MG63 (cell line): ENCODE measurements at places on chromosomes 3 and 15. TPM values are rescaled to one million over a fixed set of nuclear protein-coding genes. Genes with fewer than 3 reads are reported as not detected.

DNA sequence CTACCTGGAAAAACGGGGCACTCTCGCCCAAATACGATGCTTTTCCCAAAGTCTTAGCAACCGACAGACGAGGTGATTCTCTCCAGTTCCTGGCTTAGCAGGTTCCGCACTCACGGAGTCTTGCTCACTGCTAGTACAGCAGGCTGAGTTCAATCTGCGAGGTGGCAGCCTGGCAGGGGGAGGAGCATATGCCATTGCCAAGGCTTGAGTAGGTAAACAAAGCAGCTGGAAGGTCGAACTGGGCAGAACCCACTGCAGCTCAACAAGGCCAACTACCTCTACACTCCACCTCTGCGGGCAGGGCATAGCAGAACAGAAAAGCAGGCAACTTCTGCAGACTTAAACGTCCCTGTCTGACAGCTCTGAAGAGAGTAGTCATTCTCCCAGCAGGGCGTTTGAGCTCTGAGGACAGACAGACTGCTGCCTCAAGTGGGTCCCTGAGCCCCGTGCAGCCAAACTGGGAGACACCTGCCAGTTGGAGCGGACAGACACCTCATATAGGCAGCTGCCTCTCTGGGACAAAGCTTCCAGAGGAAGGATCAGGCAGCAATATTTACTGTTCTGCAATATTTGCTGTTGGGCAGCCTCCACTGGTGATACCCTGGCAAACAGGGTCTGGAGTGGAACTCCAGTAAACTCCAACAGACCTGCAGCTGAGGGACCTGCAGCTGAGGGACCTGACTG lies 73.4 kb upstream of the CADM2 start:
- DNase-seq: no peak

GRCh38 chr3:104447681-104448080 lies 919.0 kb upstream of the ALCAM start:
- no peak for DNase-seq

GRCh38 chr3:134103470-134103869 lies 73.7 kb upstream of the SLCO2A1 start:
- no peak for DNase-seq

Gene HACD3
- total RNA-seq: 111 and 147 TPM in 2 replicates

Gene CLDN18
- total RNA-seq: not detected in 2 replicates

DNA sequence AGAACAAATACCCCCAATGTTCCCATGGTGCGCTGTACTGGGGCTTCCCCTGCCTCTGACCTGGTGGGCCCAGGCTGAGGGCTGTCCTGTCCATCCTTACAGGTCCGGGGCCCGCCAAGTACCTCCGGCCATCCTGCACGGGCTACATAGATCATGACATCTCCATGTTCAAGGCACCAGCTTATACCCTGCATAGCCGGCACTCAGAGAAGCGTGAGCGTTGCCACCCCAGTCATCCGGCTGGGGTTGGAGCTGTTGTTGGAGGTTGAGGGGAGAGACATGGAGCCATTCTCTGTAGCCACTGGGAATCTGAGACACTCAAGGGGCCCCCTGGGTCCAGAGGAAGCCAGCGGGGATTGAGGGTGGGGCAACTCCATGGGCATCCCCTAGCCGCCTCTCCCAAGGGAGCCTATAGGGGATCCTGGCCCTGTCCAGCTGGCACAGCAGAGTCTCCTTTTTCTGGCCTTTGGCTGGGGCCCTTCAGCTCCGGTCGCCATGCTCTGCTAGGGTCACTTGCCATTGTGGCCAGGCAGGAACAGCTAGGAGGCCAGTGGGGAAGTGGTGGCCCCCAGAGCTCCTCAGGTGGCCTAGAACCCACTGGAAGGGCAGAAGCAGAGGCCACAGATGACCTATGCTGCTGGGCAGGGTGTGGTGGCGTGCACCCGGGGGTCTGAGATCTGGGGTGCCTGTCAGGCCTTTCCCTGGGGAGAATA lies 12.5 kb upstream of the CSPG4 start:
- DNase-seq: no peak

Gene CCDC13
- total RNA-seq: 0.59 and 10.2 TPM in 2 replicates

GRCh38 chr3:7657214-7658112 lies 796.5 kb downstream of the GRM7 start:
- no peak for DNase-seq

- no peak for DNase-seq
These were observed 65.1 kb upstream of the MBNL1 start for GRCh38 chr3:152203652-152204051.

- no peak for DNase-seq
These were observed 6.4 kb upstream of the SH2D7 start for GRCh38 chr15:78085928-78086327.

DNA sequence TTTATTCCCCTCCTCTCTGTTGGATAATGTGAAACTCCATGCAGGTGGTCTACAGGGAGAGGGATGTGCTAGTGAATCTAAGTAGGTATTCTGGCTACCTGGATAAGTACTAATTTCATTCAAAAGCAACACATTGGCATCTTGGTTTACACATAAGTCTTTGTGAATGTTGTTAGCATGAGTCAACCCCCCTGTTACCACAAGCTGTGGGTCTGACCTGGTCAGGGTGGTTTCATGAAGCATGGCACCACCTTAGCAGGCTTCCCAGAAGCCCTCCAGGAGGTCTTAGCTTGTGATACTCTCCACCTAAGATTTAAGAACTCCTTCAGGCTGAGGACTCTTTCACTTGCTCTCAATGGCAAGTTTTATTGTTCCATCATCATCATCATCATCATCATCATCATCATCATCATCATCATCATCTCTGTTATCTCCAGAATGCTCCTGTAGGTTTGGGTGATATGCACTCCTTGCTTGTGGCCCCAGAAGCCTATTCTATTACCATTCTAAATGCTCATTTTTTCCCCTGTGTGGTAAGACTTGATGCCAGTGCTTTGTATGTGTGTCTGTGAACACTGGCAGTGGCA lies 62.8 kb downstream of the EPHB1 start:
- DNase-seq: no peak

DNA sequence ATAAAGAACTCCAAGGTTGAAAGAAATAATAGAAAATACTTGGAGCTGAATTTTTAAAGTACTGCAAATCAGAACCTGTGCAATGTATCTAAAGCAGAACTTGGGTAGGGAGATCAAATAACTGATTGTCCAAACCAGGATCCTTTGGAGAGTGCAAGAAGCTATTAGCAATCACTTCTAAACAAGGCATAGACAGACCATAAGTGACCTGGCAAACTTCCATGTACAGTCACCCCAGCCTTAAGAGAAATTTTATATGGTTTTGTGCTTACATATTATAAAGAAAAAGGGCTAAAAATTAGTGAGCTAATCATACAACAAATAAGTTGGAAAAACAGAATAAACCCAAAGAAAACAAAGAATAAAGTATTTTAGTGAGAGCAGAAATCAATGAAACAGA lies 35.2 kb downstream of the ETV5 start:
- DNase-seq: peak; percentile 14

GRCh38 chr3:120650311-120650710 lies 31.7 kb downstream of the HGD start:
- DNase-seq: no peak

- no peak for DNase-seq
These were observed 75.5 kb downstream of the MSL2 start for GRCh38 chr3:136120373-136121348.

- no peak for DNase-seq
These were observed 106.5 kb upstream of the SLC4A7 start for GRCh38 chr3:27590437-27591298.

DNA sequence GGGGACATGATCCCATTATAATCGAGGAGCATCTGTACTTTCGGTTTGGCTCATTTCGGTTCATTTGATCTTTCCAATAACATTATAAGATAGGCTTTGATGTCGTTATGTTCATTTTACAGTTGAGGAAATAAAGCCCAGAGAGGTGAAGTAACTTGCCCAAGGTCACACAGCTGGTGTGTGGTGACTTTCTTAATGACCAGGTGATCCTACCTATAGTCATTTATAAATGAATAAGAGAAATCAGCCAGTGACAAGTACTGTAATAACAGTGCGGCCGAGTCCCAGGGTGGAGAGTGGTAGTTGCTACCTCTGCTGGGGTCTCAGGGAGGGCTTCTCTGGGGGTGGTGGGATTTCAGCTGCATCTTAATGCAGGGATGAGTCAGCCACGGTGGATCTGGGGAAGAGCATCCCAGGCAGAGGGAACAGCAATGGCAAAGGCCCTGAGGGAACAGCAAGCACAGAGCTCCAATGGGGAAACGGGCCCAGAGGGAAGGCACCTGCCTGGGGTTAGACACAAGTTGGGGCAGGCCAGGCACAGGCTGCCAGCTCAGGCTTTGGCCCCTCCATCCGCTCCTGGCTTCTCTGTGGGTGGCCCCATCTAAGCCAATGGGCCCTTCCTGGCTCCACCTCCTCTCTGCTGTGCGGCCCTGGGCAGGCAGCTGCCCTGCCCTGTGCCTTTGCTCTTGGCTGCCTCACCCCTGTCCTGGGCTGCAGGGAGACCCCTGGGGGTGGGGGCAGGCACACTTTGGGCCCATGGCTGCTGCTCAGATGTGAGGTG lies 1.1 kb upstream of the FBLN2 start:
- peak; percentile 46 for DNase-seq

Gene CRYBG3
- 5.1 and 6.5 TPM in 2 replicates for total RNA-seq

GRCh38 chr15:100570735-100571313 lies 31.2 kb downstream of the LINS1 start:
- DNase-seq: no peak

DNA sequence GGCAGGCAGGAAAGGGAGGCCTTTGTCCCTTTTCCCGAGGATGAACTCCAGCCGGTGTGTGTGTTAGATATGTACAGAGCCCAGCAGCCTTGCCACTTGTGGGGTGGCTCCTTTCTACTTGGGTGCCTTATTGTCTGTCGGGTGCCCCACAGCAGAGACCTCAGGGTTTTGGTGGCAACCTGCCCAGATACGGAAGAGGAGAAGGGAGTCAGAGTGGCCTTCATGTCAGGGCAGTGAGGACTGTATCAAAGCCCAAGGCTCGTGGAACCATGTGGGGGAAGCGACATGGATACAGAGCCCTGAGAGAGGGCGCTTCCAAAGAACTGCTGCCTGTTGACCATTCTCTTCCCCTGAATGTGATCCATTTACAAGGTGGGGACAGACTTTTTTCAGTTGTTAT lies 166.2 kb downstream of the SLCO3A1 start:
- DNase-seq: no peak

Gene TIMP4
- total RNA-seq: 0.10 TPM in 1 of 2 replicates, not detected in the other

Gene PLA2G4D
- total RNA-seq: not detected in 2 replicates

- no peak for DNase-seq
These were observed 8.5 kb downstream of the SNRPA1 start for GRCh38 chr15:101286471-101287114.

- no peak for DNase-seq
These were observed 639.8 kb downstream of the MAGI1 start for GRCh38 chr3:65398953-65399352.

Gene IFT80
- total RNA-seq: 22.9 and 30.8 TPM in 2 replicates

GRCh38 chr15:78108300-78109084 lies 16.1 kb downstream of the SH2D7 start:
- peak; percentile 82 for DNase-seq

DNA sequence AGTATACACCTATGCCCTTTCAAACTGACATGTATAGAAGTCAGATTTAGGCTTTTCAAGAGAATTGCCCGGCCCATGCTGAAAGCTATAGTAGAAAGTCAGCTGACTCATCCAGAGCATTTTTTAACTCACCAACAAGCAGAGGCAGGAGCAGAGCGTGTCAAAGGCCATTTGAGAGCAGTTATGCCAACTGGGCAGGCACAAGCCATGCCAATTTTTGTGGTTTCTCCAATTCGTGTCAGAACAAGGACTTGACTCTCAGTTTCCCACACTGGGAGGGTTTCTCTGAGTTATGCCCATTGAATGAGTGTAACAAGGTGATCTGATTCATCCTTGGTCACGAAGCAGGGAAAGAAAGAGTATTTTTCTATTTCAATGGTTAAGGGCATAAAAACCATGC lies 403.3 kb upstream of the THBS1 start:
- DNase-seq: peak; percentile 8

Gene PLSCR2
- total RNA-seq: not detected in 2 replicates

DNA sequence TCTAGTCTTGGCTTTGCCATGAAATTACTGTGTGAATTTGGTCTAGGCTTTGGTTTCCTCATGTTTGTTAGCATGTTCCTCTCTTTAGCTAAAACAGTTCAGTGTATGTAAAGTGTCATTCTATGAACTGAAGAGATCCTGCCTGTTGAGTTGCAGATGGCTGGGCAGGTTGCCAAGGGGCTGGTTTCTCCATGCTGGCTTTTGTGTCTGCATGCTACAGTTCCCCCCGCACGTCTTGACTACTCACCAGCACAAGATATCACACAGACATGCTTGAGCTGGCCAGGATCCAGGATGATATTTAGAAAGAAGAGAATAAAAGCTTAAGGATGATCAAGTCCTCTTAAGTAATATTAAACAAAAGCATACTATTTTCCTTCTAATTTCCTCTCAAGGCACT lies 90.2 kb downstream of the CERS3 start:
- DNase-seq: peak; percentile 58

Gene NANOGP8
- total RNA-seq: not detected in 2 replicates

Gene TLR9
- total RNA-seq: not detected in 2 replicates

GRCh38 chr3:128078322-128078721 lies 26.1 kb downstream of the SEC61A1 start:
- DNase-seq: no peak

- DNase-seq: no peak
These were observed 8.3 kb downstream of the ANXA2 start for GRCh38 chr15:60389261-60390077.

DNA sequence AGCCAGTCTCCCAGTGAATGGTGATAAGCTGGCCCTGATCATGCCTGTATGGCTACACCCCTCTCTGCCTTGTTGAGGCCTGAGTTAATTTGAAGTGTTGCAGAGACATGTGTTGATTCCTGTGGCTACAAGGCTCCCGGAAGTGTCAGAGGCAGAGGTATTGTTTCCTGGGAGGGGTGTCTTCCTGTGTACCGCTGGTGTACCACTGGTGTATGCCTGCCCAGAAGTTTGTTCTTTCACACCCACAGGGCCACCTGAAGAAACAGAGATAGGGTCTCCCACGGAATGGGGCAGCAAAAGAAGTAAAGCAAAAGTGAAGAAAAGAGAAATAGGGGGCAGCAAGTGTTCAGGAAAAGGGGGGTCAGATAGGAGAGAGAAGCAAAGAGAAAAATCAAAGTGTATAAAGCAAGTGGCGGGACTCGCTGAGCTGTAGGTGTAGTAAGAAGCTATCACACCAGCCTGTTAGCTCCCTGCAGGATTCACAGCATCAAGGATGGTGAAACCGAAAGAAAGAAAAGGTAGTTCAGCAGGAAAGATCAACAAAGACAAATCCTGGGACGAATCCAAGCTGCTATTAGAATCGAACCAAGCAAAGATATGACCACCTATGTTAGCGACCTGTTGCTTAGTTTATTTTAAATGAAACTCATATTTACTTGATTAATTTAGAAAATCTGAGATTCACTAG lies 36.6 kb upstream of the CD47 start:
- DNase-seq: no peak

Gene SENP8
- 0.84 and 1.7 TPM in 2 replicates for total RNA-seq

GRCh38 chr3:73148682-73149081 lies 87.2 kb downstream of the EBLN2 start:
- DNase-seq: peak; percentile 37

GRCh38 chr3:178002113-178002512 lies 534.1 kb upstream of the KCNMB2 start:
- no peak for DNase-seq

- DNase-seq: peak; percentile 28
These were observed 142.2 kb upstream of the CNTN3 start for GRCh38 chr3:74756674-74757073.

Gene ARRDC4
- 9.2 and 13.4 TPM in 2 replicates for total RNA-seq

Gene IQCF5
- not detected in 2 replicates for total RNA-seq

Gene TICRR
- total RNA-seq: 3.3 and 4.0 TPM in 2 replicates

Gene FGF7
- 7.1 and 9.2 TPM in 2 replicates for total RNA-seq

Gene GPX1
- total RNA-seq: 74.0 and 247 TPM in 2 replicates

- DNase-seq: no peak
These were observed 3.4 kb downstream of the IFT57 start for GRCh38 chr3:108218811-108219210.

Gene SEMA3G
- total RNA-seq: not detected in 2 replicates

GRCh38 chr3:113783980-113784379 lies 37.1 kb downstream of the ATP6V1A start:
- no peak for DNase-seq
